ENCODE measurements at places on chromosomes 6 and 20. TPM values are rescaled to one million over a fixed set of nuclear protein-coding genes. Genes with fewer than 3 reads are reported as not detected.

DNA sequence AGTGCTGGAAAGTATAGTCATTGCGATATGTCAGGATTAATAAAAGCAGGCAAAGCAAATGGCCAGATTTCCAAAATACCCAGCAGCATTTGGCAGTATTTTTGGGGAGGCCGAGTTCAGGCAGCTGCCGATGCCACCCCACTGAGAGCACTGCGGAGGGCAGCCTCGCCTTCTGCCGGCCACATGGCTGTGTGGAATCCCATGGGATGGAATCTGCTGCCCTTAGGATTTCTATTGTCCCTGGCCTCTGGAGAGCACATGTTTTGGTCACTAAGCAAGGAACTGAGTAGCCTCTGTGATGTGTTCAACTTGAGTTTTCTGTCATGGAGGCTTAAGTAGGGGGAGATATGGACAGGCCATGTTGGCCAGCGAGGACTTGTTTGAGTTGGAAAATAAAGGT, 123.0 kb downstream of the FARS2 start:
- DNase-seq: no peak

OPN5 gene
- total RNA-seq: not detected

- DNase-seq: no peak
Observed at GRCh38 chr20:1803932-1804501, 91.2 kb upstream of the SIRPA start.

SLC52A3 gene
- total RNA-seq: 1.1 TPM

DNA sequence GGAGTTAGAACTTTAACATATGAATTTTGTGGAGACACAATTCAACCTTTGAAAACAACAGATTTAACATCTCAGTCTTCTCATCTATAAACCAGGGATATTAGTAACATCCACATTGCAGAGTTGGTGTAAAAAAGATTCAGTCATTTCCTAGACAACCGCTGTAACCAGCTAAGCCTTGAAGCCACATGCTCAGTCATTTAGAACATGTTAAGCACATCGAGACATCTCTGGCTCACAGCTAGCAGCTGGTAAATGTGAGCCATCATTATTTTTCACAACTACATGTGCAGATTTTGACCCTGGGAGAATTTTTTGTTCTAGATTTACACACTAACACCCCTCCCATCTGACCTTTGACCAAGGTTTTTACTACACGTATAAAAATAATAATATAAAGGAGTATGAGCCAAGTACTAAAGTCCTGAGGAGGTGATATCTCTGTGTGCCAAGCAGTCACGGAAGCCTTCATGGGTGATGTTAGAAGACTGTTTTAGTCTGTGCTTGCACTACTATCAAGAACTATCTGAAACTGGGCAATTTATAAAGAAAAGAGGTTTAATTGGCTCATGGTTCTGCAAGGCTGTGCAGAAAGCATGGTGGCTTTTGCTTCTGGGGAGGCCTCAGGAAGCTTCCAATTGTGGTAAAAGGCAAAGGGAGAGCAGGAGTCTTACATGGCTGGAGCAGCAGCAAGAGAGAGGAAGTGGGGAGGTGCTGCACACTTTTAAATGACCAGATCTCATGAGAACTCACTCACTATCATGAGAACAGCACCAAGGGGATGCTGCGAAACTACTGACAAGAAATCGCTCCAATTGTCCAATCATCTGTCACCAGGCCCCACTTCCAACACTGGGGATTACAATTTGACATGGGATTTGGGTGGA, 48.7 kb upstream of the IL20RA start:
- DNase-seq: no peak

TCP11 gene
- not detected for total RNA-seq

- no peak for DNase-seq
Observed at GRCh38 chr6:134005800-134006199, 46.6 kb downstream of the SLC2A12 start.

C6orf132 gene
- 2.3 TPM for total RNA-seq

GRCh38 chr20:9051508-9051907, 17.4 kb upstream of the PLCB4 start:
- DNase-seq: no peak

DNA sequence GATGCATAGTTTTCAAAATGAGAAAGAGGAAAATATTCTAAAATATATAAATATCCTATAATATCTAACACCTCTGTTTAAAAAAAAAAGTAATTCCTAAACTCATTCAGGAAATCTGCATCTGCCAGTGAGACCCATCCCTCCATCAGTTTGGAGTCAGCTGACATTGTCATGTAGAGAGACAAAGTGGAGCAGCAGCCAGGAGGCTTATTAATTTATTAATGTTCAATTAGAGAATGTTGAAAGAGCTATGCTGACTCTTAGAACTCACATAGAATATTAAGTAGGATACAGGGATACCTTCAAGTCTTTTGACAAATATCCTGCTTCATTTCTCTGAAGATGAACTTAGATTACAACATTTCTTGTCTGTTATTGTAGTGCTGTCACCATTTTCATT, 12.8 kb upstream of the PERP start:
- no peak for DNase-seq

POU5F1 gene
- not detected for total RNA-seq

TREML4 gene
- total RNA-seq: not detected

MCHR2 gene
- not detected for total RNA-seq

TFAP2A gene
- 0.52 TPM for total RNA-seq

- no peak for DNase-seq
Observed at GRCh38 chr6:2029952-2030351, 215.5 kb downstream of the GMDS start.

DNA sequence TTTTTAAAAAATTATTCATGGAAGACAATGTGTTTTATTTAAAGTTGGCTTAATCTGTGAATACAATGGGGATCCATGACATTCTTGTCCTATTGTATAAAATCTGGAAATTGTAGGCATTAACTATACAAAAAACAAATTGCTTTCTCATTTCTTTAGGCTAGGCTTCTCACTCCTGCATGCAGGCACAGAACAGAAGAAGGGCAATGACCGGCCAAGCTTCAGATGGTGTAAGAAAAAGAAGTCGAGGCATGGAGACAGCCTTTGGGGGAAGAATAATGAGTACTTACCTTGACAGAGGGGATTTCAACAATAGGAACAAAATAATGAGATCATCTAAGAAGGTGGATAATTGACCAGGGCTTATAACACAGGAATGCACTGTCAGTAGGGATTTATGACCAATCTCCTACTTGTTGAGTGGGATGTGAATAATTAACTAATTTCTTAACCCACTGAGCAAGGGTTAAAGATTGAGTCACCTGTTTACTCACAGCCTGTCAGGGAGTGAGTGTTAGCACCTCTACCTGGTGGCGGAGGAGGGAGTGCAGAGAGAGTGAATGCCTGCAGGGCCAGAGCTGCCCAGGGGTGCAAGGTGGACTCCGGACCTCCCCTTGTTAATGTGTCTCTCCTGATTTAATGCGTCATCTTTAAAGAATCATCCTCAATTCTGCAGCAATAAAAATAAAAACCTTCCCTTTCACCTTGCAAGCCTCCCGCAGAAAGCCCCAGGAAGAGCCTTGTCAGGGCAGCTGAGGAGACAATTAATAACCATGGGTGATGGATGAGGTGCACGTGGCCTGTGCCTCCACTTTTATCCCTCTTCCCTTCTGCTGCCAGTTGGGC, 3.9 kb downstream of the SLC22A2 start:
- no peak for DNase-seq

ZC2HC1B gene
- not detected for total RNA-seq

DNA sequence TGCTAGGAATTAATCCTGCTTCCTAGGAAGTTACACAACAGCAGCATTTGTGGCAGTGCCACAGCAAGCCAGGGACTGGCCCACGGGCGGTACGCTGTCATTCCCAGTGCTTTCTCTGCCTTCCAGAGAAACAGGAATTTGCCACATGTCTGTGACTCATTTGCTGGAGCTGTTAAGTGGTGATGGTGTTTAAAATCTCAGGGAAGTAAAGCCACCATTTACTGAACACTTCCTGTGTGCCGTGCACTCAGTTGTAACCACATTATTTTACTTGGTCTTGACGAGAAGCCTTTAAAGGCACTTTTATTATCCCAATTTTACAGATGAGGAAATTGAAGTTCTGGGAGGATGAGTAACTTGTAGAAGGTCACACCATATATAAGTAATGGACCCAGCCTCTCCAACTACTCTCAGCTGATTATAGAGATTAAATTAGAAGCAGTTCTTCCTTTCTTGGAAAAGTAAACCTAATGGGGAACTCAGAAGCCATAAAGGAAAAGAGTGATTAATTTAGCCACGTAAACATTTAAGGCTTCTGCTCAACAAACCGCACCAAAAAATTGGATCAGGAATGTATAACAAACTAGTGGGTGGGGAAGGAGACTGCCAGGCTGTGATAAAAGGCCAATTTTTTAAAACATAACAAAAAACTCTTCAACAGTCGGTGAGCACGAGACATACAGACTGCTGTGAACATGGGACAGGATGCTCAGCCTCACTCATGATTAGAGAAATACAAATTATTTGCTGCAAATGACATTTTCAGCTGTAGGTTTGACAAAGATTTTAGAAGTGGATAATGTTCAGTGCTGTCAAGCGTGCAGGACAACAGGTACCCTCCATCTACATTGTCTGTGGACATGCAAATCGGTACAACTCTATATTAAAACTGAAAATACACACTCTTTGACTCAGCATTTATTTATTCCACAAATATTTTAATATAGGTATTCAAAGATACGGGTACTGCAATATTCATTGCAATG, 311.2 kb downstream of the NRN1 start:
- DNase-seq: no peak

BPI gene
- 0.14 TPM for total RNA-seq

PSMB1 gene
- 116 TPM for total RNA-seq

DNA sequence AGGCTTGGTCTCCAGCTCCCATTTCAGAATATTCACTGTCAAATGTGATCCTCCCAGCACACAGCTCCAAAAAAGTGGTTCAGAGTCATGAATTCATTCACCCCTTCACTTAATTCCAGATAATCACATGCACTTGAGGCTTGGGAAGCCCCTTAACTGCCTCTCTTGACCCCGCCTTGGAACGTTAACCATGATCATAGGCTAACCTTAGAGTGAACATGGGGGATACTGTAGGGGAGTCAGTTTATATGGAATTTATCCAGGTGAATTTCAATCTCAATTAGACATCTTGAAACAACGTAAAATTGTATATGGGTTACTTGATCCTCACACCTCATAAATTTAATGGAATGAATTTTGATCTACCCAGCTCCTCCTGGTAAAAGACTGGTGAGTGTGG, 346.8 kb upstream of the ARID1B start:
- no peak for DNase-seq

RSPO4 gene
- total RNA-seq: not detected

NR2E1 gene
- total RNA-seq: not detected

GRCh38 chr6:86017236-86017635, 374.6 kb upstream of the SYNCRIP start:
- DNase-seq: no peak

TSPYL4 gene
- total RNA-seq: 17.4 TPM

DNA sequence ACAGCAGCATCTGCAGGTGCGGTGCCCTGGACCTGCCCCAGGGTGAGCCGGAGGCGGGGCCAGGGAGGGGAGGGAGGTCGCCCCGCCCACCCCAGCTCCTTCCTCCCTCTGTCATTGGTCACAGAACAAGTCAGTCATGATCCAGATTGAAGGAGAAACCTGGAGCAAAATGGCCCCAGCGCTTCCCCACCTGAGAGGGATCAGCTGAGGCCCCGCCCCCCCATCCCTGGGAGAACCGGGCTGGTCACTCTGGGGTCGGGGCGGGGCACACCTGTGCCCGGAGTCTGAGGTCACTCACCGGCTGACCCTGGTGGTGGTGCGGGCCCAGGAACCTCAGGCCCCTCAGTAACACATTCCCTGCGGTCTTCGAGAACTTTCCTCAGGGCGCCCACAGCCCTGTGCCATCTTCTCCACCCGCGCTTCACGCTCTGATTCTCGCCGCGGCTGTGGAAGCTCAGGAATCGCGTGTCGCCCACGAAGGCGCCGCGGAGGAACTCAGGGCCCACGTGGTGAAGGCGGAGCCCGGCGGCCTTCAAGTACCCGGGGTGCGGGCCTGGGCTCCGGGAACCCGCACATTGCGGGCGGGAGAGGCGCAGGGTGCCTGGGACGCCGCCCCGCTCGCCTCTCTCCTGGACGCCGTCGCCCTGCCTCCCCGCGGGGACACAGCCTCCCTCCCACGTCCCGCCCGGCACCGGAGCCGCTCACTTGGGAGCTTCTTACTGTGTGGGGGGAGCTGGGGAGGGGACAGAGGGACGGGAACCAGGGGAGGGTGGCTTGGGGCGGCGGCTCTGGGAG, 36.4 kb upstream of the HLA-C start:
- peak; percentile 81 for DNase-seq

DNA sequence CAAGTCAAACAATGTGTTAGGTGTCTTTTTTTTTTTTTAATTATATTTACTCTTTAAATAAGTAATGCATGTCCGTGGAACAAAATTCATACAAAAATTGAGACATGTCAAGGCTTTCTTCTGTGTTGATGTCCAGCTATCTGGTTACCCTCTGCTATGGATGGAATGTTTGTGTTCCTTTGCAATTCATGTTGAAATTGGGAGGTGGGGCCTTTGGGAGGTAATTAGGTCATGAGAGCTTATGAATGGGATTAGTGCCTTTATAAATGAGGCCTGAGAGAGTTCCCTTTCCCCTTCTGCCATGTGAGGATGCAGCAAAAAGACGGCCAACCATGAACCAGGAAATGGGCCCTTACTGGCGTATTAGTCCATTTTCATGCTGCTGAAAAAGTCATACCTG, 83.1 kb upstream of the KCNG1 start:
- DNase-seq: no peak

GRCh38 chr6:28408076-28408802, 8.7 kb upstream of the ZSCAN12 start:
- no peak for DNase-seq
